Type B pancreatic cell (in vitro differentiated cells): ENCODE measurements at places on chromosomes 11 and 22. TPM values are rescaled to one million over a fixed set of nuclear protein-coding genes. Genes with fewer than 3 reads are reported as not detected.
A peak's percentile ranks its signal among the peaks of the same experiment; 100 is the strongest.

The SLC25A18 gene
- 0.43 and 1.4 TPM in 2 replicates for total RNA-seq

The BIK gene
- total RNA-seq: 5.4 and 37.9 TPM in 2 replicates

The C11orf21 gene
- 0.51 and 1.2 TPM in 2 replicates for total RNA-seq

The IFITM1 gene
- 34.1 and 192 TPM in 2 replicates for total RNA-seq

The IFITM10 gene
- 3.4 and 7.4 TPM in 2 replicates for total RNA-seq

The PGA4 gene
- 1.6 and 7.0 TPM in 2 replicates for total RNA-seq

The SAA2 gene
- not detected in 2 replicates for total RNA-seq

The ARHGAP8 gene
- total RNA-seq: 18.0 and 40.3 TPM in 2 replicates

The TRIM6 gene
- total RNA-seq: 7.5 and 8.7 TPM in 2 replicates

The PSMD13 gene
- total RNA-seq: 112 and 115 TPM in 2 replicates

GRCh38 chr11:82046778-82047177 is 686.9 kb downstream of the FAM181B start:
- H3K4me1 ChIP-seq: no peaks in the 10 kb centered on the region
- H3K27me3 ChIP-seq: no peaks in the 10 kb centered on the region
- no peaks in the 10 kb centered on the region for H3K36me3 ChIP-seq
- H3K27ac ChIP-seq: no peak overlapping the region
- DNase-seq: no peak

DNA sequence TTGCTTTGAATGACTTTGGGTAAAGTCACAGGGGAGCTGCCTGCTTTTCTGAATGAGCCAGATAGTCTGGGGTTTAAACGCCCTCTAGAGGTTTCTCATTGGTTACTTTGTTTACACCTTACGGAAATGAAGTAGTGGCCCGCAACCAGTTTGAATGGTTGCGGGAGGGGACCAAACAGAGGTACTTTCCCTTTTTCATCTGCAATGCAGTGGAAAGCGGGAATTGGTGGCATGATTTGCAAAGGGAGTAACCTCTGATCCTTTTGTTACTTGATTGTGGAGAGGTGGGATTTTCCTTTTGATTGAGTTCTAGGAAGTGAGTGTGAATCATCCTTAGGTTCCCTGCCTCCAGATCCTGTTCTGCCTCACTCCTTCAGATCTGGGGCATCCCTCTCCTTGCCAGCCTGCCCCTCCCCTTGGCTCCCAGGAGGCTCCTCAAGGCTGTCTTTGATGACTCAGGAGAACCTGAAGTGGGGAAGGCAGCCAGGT is 15.9 kb upstream of the GLYATL1 start:
- peak overlapping the region; percentile 62 for H3K4me3 ChIP-seq
- peaks cover 14% of the 10 kb centered on the region for H3K4me1 ChIP-seq
- no peak for DNase-seq
- H3K27ac ChIP-seq: peak overlapping the region; percentile 84
- H3K36me3 ChIP-seq: no peaks in the 10 kb centered on the region

DNA sequence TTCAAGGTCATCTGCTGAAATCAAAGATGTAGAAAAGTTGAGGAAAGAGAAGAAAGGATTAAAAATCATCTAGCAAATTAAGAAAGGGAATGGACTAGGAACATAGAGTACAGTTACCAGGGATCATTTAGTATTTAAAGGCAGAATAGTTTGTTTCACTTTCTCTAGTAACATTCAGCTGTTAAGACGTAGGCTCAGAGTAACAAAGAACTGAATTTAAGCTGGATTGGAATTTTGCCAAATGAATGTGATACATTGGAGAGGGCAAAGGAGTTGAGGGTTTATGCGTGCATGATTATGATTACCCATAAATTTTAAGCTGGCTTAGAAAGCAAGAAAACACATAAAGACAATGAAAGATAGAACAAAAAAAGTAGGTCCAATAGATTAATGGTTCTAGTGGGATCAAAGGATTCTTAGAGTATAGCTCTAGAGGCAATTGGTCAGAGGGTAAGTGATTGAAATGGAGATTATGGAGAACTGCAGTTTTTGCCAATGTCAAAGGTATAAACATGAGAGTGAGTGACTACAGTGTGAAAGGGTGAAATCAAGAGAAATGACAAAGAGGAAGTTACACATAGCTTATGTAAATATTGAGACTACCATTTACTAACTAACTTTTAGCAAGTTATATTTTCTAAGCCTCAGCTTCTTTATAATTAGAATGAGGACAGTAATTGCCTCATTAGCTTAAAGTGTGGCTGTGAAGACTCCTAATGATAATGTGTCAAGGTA is 190.0 kb downstream of the GRIA4 start:
- no peak overlapping the region for H3K4me3 ChIP-seq
- H3K36me3 ChIP-seq: no peaks in the 10 kb centered on the region
- no peak for DNase-seq
- H3K27me3 ChIP-seq: no peaks in the 10 kb centered on the region
- no peak overlapping the region for H3K27ac ChIP-seq

DNA sequence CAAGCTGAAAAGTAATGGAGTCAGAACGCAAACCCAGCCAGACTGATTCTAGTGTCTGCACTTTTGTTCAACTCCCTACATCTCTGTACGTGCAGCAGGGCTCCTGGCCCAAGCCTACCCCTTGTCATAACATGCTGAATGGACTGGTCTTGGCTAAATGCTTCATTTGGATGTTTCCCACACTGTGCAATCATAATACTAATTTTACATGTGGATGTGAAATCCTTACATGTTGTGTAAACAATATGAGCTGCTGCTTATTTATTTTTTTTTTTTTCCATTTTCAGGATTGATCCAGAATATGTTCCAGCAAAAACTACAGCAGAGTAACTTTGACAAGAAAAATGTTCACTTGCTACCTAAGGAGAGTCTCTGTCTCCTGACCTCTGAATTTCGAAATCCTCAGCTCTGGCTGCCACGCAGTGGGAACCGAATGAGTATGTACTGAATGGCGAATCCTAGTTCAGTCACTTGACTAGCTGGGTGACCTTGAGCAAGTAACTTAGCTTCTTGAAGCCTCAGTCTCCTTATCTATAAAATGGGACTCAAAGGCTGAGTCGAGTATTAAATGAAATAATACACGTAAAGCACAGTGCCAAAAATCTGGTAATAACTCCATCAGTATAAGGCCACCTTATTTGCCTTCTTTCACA is 133.4 kb downstream of the EHF start:
- H3K36me3 ChIP-seq: peaks cover 30% of the 10 kb centered on the region
- no peak overlapping the region for H3K27ac ChIP-seq
- no peaks in the 10 kb centered on the region for H3K4me1 ChIP-seq
- no peaks in the 10 kb centered on the region for H3K27me3 ChIP-seq

DNA sequence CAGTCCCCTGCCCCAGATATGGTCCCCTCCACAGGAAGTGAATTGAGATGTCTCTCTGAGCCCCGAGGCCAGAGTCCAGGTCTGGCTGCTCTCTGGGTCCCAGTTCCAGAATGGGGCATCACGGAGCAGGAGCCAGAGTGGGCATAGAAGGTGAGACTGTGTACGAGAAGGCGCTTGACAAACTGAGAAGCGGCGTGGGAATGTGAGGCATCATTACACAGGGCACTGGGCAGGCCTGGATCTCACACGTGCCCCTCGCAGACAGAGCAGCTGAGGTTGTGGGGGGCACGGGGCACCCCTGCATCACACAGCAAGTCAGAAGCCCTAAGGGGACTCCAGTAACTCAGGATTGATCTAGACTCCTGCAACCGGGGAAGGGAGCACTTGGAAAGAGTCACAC is 9.2 kb downstream of the STARD10 start:
- peaks cover 4% of the 10 kb centered on the region for H3K36me3 ChIP-seq
- no peaks in the 10 kb centered on the region for H3K27me3 ChIP-seq
- peak overlapping the region; percentile 81 for H3K27ac ChIP-seq
- DNase-seq: no peak

DNA sequence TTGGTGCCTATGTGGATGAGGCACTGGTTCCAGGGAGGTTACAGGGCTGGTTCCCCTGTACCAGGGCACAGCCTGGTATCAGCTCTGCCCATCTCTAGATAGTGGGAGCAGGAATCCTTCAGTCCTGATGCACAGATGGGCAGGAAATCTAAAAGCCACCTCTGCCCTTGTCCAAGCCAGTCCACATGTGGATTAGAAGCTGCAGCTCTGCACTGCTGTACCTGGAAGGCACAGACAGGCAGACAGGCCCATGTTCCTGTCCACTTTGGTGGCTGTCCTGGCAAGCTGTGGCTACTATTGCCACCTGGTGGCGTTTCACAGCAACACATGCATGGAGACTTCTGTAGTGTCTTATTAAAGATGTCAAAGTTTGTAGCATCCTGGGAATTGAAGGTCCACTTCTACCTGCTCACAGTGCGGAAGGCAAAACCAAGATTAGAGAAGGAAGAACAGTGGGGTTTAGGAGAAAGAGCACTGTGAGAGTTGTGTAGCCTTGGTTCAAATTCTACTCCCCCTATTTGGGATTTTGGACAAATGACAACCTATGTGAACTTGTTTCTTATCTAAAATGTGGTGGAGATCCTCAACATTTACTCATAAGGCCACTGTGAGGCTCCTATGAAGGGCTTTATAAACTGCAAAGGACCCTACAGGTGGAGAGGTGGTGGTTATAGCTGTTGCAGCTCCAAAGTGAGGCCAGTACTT is 30.1 kb downstream of the NAV2 start:
- peaks cover 3% of the 10 kb centered on the region for H3K27me3 ChIP-seq
- no peak overlapping the region for H3K4me3 ChIP-seq
- no peak overlapping the region for H3K27ac ChIP-seq
- peak; percentile 82 for DNase-seq
- no peaks in the 10 kb centered on the region for H3K36me3 ChIP-seq
- peaks cover 17% of the 10 kb centered on the region for H3K4me1 ChIP-seq

GRCh38 chr11:63663809-63664208 is 7.4 kb downstream of the ATL3 start:
- H3K27ac ChIP-seq: no peak overlapping the region
- no peak overlapping the region for H3K4me3 ChIP-seq
- no peaks in the 10 kb centered on the region for H3K36me3 ChIP-seq

DNA sequence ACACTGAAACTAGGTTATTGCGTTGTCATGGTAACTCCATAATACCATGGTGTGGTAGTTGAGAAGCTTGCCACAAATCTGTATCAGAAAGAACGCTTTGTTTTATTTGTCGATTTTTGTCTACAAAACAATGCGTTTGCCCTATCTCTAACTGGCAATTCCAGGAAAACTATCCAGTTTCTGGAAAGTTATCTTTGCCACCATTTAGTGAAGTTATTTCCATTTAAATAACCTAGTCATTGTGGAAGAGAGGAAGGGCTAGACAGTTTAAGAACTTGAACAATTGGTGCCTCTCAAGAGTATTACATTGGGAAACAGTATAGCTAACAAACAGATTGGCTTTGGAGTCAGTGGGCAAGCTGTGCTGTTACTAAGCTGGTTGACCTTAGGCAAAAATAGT is 7.9 kb downstream of the HSD17B12 start:
- H3K27ac ChIP-seq: no peak overlapping the region
- peaks cover 23% of the 10 kb centered on the region for H3K4me1 ChIP-seq
- DNase-seq: no peak
- no peaks in the 10 kb centered on the region for H3K27me3 ChIP-seq
- no peak overlapping the region for H3K4me3 ChIP-seq

GRCh38 chr11:131864228-131864627 is 493.8 kb downstream of the NTM start:
- no peak for DNase-seq
- peaks cover 36% of the 10 kb centered on the region for H3K4me1 ChIP-seq
- H3K4me3 ChIP-seq: no peak overlapping the region
- no peak overlapping the region for H3K27ac ChIP-seq
- no peaks in the 10 kb centered on the region for H3K36me3 ChIP-seq

GRCh38 chr11:38156495-38157146 is 1558.6 kb upstream of the RAG2 start:
- H3K27me3 ChIP-seq: no peaks in the 10 kb centered on the region
- no peak for DNase-seq
- H3K36me3 ChIP-seq: no peaks in the 10 kb centered on the region
- H3K27ac ChIP-seq: no peak overlapping the region
- no peaks in the 10 kb centered on the region for H3K4me1 ChIP-seq

DNA sequence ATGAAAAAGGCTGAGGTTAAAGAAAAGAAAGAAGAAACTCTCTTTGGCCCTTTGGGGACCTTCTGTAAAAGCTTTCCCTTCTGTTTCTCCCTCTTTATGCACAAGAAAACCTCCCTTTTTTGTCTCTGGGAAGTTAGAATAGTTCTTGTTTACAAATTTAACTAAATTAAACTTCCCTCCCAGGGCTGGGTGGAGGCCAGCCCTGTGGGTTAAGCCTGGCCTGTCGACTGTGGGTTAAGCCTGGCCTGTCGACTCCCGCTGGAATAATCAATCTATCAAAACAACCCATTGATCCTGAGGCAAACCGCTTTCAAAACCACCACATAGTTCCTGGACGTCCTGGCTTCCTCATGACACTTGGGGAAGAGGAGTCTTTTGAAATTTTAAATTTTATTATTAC is 1.2 kb upstream of the DRG1 start:
- no peaks in the 10 kb centered on the region for H3K27me3 ChIP-seq
- no peak overlapping the region for H3K4me3 ChIP-seq
- peaks cover 7% of the 10 kb centered on the region for H3K4me1 ChIP-seq
- peaks cover 6% of the 10 kb centered on the region for H3K36me3 ChIP-seq
- peak overlapping the region; percentile 53 for H3K27ac ChIP-seq

- no peak for DNase-seq
- no peak overlapping the region for H3K4me3 ChIP-seq
- H3K27ac ChIP-seq: no peak overlapping the region
- H3K4me1 ChIP-seq: peaks cover 12% of the 10 kb centered on the region
- H3K27me3 ChIP-seq: no peaks in the 10 kb centered on the region
These were observed 54.8 kb upstream of the FDX1 start for GRCh38 chr11:110374921-110375320.

DNA sequence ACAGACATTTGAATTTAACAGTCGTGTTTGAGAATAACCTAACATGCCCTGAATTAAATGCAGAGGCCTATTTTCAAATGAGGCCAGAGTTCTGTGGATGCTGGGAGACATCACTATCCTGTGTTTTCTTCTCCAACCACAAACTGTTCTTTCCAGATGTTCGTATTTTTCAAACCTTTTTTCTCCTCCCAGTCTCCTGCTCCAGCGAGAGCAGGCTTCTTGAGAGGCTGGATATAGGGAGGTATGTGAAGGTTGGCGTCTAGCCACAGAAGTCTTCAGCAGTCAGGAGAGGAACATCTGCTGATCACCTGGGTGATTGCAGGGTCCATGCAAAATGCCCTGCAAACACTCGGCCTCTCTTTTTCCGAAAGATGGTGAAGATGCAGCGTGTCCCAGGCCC is 126.3 kb downstream of the C11orf91 start:
- no peaks in the 10 kb centered on the region for H3K4me1 ChIP-seq
- no peak overlapping the region for H3K4me3 ChIP-seq
- no peak overlapping the region for H3K27ac ChIP-seq

- DNase-seq: no peak
- H3K4me3 ChIP-seq: no peak overlapping the region
- peaks cover 14% of the 10 kb centered on the region for H3K27me3 ChIP-seq
- no peaks in the 10 kb centered on the region for H3K36me3 ChIP-seq
- peaks cover 13% of the 10 kb centered on the region for H3K4me1 ChIP-seq
- no peak overlapping the region for H3K27ac ChIP-seq
These were observed 46.9 kb upstream of the PRSS23 start for GRCh38 chr11:86753459-86753858.
